ENCODE measurements at places on chromosomes 7 and 10.
A peak's percentile ranks its signal among the peaks of the same experiment; 100 is the strongest.

- no peak for DNase-seq
Observed at GRCh38 chr10:69481305-69481704, 30.0 kb downstream of the TSPAN15 start.

DNA sequence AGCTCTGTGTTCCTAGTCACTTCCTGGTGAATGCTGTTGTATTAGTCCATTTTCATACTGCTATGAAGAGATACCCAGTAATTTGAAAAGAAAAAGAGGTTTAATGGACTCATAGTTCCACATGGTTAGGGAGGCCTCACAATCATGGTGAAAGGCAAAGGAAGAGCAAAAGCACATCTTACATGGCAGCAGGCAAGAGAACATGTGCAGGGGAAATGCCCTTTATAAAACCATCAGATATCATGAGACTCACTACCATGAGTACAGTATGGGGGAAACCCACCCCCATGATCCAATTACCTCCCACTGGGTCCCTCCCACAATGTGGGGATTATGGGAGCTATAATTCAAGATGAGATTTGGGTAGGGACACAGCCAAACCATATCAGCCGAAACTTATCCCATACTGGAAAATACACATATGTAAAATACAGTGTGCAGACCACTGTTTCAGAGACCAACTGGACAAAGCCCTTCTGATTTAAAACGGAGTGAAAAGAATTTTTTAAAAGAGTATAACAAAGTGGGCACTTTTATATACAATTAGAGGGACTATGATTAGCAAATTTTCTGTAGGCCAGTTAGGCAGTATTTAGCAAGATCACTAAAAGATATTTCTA is 8.0 kb downstream of the CYREN start:
- DNase-seq, result no peak

DNA sequence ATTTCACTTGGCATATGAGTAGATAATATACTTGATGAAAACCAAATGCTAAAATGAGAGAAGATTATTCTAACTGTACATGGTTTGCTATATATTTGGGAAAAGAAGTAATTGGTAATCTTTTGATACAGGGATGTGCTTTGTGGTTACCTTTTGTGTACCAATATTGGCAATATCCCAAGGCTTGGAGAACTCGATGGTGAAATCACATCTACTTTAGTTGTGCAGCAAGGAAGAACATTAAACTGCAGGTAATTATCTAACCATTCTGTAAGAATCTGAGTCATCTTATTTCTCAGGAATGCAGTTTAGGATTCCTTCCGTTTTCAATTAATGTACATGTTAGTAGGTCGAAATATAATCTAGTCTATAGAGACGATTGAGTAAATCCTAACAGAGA is 64.1 kb downstream of the SRI start:
- DNase-seq, result no peak

DNA sequence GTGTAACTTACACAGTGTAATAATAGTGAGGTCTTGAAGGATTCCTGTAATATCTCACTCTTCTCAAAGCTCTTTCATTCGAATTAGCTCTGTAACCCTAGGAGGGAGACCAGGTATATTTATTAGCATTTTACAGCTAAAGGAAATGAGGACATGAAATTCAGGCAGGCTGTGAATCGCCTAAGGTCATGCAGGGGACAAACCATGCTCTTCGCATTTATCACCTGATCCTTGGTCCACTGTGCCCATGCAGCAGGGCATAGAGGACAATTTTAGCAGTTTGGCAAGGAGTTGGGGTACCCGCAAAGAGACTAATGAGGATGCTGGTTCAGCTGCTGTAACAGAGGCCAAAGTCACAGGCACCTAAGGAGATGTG is 14.8 kb upstream of the LAMB1 start:
- no peak for DNase-seq

GRCh38 chr10:50629495-50630122 is 5.9 kb upstream of the SGMS1 start:
- no peak for DNase-seq

DNA sequence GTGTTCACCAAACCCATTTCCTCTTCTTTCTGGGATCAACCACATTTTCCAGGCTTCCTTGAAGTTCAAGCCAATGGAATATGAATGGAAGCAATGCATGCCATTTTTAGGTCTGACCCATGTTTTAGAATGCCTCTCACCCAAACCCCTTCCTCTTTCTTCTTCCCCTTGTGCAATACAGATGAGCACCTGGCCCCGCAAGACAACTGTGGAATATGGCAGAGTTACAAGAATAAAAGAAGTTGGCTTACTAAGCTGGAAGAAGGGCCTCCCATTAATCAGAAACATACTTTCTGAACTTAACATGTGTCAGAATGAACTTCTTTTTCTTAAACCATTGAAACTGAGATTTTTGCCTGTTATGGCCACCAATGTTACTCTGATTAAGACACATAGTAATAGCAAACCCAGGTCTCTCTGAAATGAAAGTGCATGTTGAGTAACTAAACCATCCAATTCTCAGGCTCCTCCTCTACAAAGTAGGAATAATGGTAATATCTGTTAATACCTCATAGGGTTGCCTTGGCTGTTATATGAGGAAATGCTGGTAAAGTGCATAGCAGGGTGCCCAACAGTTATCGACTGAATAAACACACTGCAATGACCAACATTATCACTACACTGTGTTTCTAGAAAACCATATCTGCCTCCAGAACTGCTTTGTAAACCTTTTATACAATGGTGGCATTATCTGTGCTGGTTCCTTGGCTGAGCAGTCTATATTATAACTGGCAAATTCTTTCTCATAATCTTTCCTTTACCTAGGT is 382.2 kb upstream of the NRP1 start:
- DNase-seq, result no peak

DNA sequence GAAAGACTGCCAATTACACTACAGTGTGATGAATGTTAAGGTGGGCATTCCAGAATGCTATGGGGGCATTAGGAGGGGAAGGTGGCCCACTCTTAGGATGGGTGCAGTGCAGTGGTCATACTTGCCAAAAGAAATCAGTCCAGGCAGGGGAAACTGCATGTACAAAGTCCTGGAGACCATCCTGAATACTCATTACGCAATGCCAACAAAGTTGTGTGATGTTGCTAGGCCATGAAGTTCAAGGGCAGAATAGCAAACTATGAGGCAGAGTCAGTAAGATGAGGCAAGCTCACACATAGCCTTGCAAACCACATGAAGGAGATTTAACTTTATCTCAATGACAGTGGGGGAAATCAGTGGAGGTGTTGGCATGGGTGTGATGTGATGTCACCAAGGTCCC is 49.8 kb upstream of the SLC35B4 start:
- DNase-seq, result no peak

DNA sequence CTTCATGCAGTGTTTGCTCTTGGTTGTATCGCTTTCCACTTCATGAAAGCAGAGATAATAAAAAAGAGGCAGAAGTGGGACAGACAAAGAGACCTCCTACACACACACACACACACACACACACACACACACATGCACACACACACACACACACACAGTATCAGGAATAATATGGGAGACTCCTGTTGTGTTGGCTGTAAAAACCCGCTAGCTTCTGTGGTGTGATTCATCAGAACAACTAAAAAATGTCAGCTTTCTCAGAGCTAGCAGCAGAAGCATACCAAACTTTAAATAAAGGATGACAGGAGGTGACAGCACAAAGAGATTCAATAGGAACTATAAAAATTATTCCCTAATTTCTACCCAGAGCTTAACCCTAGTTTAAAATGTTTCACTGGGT is 148.2 kb upstream of the LRRTM3 start:
- no peak for DNase-seq

- DNase-seq, result no peak
Observed at GRCh38 chr7:45894665-45895062, 6.4 kb downstream of the IGFBP1 start.

DNA sequence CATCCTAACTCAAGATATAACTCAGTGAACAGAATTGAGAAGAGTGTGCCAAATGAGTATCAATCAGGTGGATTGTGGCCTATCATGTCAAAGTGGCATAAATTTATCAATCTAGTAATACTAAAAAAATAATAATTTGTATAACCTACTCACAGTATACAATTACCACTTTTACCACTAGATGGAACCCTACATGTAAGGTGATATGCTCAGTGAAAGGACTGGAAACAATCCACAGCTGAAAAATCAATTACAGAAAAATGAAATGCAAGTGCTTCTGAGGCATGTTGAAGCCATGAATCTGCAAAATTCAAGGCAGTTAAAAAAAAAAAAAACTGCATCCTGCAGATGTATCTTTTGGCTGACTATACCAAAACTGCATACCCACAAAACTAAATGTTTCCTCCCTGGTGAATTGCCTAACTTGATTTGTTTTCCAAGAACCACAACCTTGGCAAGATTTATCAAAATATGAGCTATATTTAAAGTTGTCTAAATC is 13.9 kb downstream of the ARHGAP19 start:
- no peak for DNase-seq

- DNase-seq, result peak; percentile 61
Observed at GRCh38 chr10:99234041-99234790, 1.4 kb downstream of the HPSE2 start.

- DNase-seq, result no peak
Observed at GRCh38 chr7:3892157-3892556, 591.1 kb downstream of the SDK1 start.

DNA sequence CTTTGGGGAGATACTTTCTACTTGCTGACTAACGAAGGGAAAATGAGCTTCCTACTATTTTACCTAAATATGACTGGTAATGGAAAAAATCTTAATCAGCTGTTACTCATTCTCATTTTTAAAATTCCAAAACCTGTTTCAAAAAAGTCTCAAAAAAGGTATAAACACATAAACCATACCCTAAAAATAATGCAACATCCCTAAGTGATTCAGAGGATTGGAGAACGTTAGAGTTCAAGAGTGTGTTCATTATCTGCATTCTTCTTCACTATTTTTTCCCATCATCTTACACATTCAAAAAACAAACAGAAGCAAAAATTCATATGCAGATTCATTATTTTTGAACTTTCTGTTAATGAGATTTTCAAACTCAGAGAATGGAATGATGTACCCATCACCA is 150.4 kb upstream of the GNAI1 start:
- no peak for DNase-seq

- DNase-seq, result no peak
Observed at GRCh38 chr10:90871279-90871765, 452 bp upstream of the RPP30 start.

DNA sequence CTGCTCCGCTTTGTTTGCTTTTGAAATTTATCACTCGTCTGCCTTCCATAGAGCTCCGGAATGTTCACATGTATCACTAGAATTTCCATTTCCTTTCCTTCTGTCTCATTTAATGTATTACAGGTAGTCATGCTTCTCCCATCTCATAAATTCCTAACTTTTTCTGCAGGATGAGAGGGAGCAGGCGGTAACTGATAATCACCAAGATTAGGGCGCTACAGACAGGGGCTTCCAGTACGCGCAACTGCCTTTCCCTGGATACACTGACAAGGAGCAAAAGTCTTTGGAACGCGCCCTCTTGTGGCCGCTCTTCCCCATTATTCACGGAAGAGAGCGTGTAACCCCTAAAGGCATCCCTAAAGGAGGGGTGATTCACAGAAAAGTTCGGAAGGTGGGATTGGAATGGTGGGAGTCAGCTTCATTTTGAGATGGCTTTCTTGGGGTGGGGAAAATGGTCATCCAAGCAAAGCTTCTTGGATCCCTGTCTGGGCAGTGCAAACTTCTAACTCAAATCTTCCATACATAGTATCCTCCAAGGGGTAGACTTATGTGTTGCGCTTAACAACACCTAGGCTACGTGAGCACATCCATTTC is 6.5 kb downstream of the INHBA start:
- peak; percentile 91 for DNase-seq

GRCh38 chr7:135537453-135537852 is 20.3 kb upstream of the NUP205 start:
- DNase-seq, result no peak

DNA sequence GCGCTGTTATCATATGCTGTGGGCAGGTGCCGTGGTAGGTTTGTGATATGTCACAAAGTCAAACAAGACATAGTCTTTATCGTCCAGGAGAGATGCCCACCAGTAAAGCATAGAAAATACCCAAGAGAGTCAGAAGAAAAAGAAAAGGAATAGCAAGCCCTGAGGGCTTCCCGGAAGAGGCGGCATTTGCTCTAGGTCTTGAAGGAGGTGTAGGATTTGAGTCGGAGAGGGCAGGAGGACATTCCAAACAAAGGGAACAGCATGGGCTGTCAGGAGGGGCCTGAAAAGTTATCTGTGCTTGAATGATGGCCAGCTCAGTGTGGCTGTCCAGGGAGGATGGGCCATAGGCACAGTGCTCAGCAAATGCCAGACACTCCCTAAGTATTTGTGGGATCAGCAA is 42.2 kb downstream of the COL13A1 start:
- no peak for DNase-seq

- no peak for DNase-seq
Observed at GRCh38 chr7:82268632-82269031, 174.9 kb downstream of the CACNA2D1 start.

- no peak for DNase-seq
Observed at GRCh38 chr7:77360969-77361368, 55.2 kb downstream of the GSAP start.

GRCh38 chr10:78362406-78363022 is 328.9 kb downstream of the RPS24 start:
- peak; percentile 43 for DNase-seq

- DNase-seq, result peak; percentile 63
Observed at GRCh38 chr10:102505462-102506115, 1.8 kb downstream of the SUFU start.

DNA sequence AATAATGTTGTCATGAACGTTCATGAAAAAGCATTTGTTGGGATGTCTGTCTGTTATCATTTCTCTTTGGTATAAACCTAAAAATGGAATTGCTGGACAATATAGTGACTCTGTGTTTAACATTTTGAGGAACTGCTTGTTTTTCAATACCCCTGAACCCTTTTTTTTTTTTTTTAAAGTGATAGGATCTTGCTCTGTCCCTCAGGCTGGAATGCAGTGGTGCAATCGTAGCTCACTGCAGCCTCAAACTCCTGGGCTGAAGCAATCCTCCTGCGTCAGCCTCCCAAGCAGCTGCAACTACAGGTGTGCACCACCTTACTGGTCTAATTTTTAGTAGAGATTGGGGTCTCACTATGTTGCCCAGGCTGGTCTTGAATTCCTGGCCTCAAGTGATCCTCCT is 15.1 kb upstream of the LMTK2 start:
- DNase-seq, result no peak

All from tibial artery (tissue), 4 donors.